AG04450 (cell line): ENCODE measurements at places on chromosomes 6 and 20. TPM values are rescaled to one million over a fixed set of nuclear protein-coding genes. Genes with fewer than 3 reads are reported as not detected.

The THBS2 gene
- 90.8 and 95.8 TPM in 2 replicates for polyA plus RNA-seq

The PSORS1C2 gene
- polyA plus RNA-seq, result not detected in 2 replicates

The FAM209B gene
- polyA plus RNA-seq, result 0.35 TPM in 1 of 2 replicates, not detected in the other

- DNase-seq, result no peak
Observed at GRCh38 chr6:139825935-139826374, 451.5 kb upstream of the CITED2 start.

- DNase-seq, result no peak
Observed at GRCh38 chr20:37523012-37523391, 2.0 kb downstream of the NNAT start.

DNA sequence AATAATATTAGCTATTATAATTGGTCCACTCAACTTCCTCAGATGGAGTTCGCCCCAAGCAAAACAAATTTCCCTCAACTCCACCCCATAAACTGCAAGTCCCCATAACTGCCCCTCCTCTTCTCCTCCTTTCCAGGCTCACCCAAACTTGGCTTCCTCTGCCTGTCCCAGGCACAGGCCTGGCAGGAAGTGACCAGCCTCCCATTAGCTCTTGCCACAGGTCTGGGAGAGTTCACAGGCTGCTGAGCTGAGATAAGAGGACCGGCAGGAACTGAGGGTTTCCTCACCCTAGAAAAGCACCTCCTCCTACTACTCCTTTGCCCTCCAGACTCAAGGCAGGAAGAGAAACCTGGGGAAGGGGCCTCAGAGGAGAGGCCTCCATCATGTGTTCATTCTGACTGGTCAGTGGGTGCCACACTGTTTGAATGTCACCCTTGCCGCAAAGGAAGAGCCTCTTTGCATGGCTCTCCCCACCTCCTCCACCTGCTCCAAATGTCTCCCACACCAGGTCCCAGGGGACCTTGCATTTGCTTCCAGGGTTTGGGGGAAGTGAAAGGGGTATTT, 24.5 kb upstream of the SMIM29 start:
- no peak for DNase-seq
